ENCODE measurements at places on chromosomes 3 and 15.

GRCh38 chr3:164418414-164418813 lies 659.9 kb downstream of the SI start:
- DNase-seq: no peak

DNA sequence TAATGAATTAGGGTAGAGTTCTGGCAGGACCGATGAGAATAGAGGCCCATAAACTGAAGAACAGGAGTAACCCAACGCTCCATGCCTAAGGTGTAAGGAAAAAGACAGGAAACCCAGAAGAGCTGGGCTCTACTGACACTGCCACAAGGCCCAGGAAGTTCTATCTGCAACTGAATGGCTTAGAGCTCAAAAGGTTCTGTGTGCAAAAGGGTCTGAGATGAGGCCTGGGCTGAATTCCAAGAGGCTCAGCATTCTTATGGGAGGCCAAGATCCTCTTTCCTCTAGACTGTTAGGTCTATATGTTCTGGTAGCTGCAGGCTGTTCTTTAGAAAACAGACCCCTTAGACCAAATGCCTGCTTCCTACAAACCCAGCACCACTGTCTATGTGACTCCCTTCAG lies 30.5 kb upstream of the PRSS50 start:
- no peak for DNase-seq

DNA sequence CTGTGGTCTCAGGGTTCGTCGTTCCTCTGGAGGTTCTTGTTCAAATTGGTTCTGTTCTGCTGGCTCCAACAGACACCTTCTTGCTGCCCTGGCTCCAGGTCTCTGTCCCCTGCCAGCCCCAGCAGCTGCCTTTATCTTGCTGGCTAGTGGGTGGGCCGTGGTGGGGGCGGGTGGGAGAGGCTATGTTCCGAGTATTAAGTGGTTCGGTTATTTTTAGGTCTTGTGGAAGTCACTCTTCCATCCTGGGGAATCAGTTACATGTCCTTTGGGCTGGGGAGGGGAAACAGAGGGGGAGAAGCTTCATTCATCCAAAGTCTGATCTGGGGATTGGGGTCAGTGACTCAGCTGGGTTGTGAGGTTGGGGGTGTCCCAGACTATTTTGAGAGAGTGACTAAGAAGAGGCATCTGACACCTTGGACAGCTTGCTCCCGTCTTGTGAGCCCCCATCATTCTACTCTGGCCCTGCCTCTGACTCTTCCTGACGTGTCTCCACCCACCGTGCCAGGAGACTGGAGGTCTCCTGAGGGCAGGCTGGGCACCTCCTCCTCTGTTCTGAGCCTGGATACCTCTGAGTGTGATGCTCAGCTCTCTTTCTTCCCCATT lies at the start of gene XIRP1:
Gene XIRP1, minus strand, starts transcription at position 106 of the 603 bp plus-strand sequence. CDS start 3,150 bp downstream, outside the sequence.
- no peak for DNase-seq

DNA sequence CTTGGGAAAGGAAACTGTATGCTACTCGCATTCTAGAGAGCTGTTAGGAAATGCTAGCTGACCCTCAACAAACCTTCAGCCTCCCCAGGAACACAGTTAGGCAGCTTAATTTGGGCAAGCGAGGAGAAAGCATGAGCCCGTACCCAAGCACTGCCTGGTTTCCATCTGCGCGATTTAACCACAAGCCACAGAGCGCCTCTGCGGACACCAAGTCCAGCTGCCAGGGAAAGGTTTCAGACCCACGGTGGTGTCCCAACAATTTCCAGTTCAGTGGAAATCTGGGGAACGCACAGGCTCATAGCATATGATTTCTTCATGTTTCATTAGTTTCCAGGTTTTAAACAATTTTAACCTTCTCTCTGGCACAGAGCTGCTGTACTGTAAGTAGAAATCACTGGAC lies 617.6 kb downstream of the FHIT start:
- no peak for DNase-seq

- DNase-seq: no peak
These were observed 10.5 kb downstream of the ABI3BP start for GRCh38 chr3:100982710-100983109.

- no peak for DNase-seq
These were observed 271.9 kb upstream of the GADL1 start for GRCh38 chr3:31166249-31166885.

DNA sequence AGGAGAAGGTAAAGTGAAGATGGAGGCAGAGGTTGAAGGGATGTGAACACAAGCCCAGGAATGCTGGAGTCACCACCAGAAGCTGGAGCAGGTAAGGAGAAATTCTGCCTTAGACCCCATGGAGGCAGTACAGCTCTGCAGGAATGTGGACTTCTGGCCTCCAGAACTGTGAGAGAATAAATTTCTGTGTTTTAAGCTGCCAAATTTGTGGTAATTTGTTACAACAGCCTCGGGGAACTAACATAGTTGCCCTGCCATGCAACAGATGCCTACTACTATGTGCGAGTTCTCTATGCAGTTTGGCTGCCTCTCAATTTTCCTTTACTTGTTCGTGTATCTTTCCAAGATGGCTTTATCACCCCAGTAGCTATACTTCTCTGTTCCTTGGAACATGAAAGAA lies 394.1 kb downstream of the TUSC7 start:
- DNase-seq: no peak

DNA sequence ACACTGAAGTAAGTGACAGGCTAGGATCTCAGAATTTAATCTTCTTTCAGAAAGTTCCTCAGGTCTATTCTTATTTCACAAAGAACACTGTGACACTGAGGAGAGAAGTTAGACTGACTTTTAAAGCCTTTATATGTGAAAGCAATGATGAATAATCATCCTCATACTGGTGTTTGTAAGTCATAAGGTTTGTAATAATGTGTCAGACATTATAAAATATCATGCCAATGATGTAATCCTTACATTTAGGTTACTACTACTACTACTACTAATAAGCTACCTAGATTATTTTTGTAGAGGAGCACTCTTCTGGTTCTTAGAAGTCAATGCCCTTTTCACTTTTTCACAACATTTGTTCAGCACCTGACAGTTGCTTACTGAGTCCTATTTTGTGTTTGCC lies 33.4 kb downstream of the FANCD2OS start:
- no peak for DNase-seq

DNA sequence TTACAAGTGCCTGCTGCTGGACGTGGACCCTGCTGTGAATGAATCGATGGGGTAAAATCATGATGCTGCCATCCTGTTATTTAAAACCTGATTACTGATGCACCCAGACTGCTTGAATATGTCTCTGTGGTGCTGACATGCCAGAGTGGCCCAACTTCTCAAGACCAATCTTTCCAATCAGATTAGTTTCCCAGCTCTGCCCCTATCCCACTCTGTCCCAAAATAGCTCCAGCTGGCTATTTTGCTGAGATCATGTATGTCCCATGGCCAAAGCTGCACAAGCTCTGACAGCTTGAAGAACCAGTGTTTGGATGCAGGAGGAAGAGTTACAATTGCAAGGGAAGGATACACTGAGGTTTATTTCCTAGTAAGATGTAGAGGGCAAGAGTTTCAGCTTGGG lies 153.6 kb downstream of the TMEM108 start:
- DNase-seq: no peak

- DNase-seq: no peak
These were observed 1.8 kb upstream of the PLXND1 start for GRCh38 chr3:129608087-129608935.

- DNase-seq: no peak
These were observed 1.9 kb downstream of the MINDY2 start for GRCh38 chr15:58773024-58773423.

GRCh38 chr3:187852842-187853730 lies 107.8 kb upstream of the BCL6 start:
- DNase-seq: no peak

- no peak for DNase-seq
These were observed 44.0 kb upstream of the PCSK6 start for GRCh38 chr15:101533371-101534140.

GRCh38 chr3:51802106-51802703 lies 23.2 kb upstream of the IQCF6 start:
- DNase-seq: no peak

GRCh38 chr3:185728630-185729336 lies 96.1 kb downstream of the IGF2BP2 start:
- DNase-seq: no peak

DNA sequence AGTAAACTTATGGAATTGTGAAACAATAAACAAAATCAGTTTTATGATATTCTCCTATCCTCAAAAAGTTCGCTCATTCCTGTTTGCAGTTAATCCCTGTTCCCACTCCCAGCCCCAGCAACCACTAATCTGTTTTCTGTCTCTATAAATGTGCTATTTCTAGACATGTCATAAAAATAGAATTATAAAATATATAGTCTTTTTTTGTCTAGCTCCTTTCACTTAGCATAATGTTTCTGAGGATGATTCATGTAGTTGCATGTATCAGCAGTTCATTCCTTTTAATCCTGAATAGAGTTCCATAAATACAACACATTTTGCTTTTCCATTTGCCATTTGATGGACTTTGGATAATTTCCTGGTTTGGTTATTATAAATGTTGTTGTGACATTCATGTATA lies 140.0 kb downstream of the KCNAB1 start:
- DNase-seq: no peak

DNA sequence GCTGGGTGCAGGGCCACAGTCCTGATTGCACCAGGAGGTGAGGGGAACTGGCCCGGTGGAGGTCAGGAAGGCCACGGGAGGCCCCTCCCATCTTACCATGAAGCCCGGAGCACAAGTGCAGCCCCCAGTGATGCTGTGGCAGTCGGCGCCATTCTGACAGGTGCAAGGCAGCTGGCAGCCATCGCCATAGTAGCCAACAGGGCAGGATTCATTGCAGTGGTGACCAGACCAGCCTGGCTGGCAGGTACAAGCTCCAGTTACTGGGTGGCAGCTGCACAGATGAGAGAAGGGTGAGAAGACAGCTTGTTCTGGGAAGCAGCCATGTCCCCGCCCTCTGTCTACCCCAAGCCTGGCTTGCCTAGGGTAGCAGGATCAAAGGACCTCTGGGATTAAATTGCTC lies 88.2 kb downstream of the RAB11A start:
- DNase-seq: no peak

- no peak for DNase-seq
These were observed 129.2 kb upstream of the IL12A start for GRCh38 chr3:159859424-159859823.

- no peak for DNase-seq
These were observed 187.4 kb downstream of the GOLGA6L6 start for GRCh38 chr15:20353966-20354883.

GRCh38 chr3:26252001-26252400 lies 370.6 kb upstream of the LRRC3B start:
- DNase-seq: no peak

DNA sequence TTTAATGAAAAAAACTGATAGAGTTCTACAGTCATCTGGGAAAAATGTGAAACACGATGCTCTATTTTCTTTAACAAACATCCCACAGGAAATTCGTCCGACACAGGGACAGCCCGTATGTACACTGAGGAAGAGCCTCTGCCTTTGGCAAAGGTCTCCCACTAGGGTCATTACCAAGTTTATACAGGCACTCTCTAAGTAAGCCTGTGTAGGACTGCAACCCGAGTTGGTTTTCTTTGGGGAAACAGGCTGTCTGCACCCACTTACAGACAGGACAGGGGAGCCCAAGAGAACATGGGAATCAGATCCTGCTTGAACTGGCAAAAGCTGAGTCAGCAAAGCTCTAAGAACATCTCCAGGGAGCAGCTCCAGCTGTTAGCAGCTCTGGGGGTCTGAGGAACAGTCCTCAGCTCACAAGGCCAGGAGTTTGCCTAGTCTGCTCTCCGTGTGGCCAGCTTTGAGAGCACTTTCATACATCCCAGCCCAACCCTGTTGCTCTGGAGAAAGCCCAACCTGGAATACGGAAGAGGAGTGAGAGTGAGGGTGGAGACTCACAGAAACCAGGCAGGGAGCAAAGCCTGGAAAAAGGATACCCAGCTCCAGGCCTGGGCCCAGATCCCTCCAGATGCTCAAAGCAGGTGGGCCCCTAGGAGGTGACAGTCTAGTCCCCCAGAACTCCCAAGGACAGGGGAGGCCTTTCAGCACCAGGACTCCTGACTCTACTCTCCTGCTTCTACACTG lies 1.9 kb downstream of the TBC1D2B start:
- DNase-seq: no peak

- no peak for DNase-seq
These were observed 253.3 kb upstream of the LYSMD4 start for GRCh38 chr15:99986297-99987118.

DNA sequence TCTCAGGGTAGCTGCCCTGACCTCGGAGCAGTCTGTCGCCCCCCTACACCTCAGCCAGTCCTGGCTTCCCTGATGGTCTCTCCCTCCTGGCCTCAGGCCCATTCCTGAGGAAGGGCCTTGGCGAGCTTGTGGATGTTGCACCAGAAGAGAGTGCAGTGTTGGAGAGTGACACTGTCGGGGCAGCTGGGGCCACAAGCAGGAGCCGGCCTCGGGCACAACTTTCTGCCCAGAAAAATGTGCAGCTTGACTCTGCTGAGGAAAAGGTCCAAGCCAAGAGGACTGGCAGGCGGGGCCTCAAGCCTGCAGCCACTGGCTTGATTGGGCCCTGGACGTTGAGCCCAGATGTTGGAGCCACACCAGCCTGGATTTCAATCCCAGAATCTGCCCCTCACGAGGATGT lies 12.8 kb downstream of the HEMK1 start:
- no peak for DNase-seq

- no peak for DNase-seq
These were observed 302.5 kb downstream of the ZNF621 start for GRCh38 chr3:40827226-40827625.

GRCh38 chr3:142892714-142893113 lies 3.8 kb upstream of the PCOLCE2 start:
- DNase-seq: no peak

DNA sequence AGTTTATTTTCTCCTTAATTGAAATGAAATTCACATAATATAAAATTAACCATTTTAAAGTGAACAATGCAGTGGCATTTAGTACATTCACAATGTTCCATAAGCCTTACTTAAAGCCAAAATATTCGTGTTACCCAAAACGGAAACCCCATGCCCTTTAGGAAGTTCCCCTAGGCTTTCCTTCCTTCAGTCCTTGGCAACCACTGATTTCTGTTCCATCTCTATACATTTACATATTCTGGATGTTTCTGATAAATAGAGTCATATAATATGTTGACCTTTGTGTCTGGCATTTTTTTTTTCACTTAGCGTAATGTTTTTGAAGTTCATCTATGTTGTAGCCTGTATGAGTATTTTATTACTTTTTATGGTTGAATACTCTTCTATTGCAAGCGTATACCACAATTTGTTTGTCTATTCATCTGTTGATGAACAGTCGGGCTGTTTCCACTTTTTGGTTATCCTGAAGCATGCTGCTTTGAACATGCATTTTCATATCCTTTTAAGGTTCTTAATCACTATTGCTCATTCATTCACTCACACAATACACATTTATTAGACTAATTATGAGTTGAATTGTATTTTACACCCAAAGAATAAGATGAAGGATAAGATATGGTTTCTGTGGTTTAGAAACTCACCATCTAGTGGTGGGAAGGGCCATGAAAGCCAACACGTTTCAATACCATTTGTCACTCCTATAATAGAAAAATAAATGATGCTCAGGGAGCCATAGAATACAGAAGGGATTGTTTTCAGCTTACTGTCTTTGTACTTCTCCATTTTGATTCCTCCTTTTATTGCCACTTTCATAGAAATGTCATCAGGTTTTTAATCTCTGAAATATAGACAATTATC lies 408.2 kb upstream of the CBLB start:
- DNase-seq: no peak

GRCh38 chr3:31836131-31837075 lies 144.7 kb downstream of the OSBPL10 start:
- DNase-seq: no peak
